ENCODE measurements at places on chromosomes 16 and 17. TPM values are rescaled to one million over a fixed set of nuclear protein-coding genes. Genes with fewer than 3 reads are reported as not detected.
A peak's percentile ranks its signal among the peaks of the same experiment; 100 is the strongest.

DNA sequence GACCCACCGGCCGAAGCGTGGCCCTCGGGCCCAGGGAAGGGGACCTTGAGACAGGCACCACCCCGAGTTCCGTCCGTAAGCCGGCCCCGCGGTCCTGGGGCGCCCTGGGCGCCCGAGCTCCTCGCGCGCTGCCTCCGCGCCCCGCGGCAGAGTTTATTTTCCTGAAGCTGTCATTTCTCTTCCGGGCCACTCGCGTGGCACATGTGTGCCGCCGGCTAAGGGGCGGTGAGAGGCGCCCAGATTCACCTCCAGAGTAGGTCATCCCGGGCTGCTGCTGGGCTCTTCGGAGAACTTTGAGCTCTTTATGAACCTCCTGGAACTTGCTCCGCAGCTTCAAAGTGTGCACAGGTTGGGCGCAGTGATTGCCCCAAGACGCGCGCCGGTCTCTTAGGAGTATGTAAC, 489 bp downstream of the ZC3H18 start:
- DNase-seq: peak; percentile 21

DNA sequence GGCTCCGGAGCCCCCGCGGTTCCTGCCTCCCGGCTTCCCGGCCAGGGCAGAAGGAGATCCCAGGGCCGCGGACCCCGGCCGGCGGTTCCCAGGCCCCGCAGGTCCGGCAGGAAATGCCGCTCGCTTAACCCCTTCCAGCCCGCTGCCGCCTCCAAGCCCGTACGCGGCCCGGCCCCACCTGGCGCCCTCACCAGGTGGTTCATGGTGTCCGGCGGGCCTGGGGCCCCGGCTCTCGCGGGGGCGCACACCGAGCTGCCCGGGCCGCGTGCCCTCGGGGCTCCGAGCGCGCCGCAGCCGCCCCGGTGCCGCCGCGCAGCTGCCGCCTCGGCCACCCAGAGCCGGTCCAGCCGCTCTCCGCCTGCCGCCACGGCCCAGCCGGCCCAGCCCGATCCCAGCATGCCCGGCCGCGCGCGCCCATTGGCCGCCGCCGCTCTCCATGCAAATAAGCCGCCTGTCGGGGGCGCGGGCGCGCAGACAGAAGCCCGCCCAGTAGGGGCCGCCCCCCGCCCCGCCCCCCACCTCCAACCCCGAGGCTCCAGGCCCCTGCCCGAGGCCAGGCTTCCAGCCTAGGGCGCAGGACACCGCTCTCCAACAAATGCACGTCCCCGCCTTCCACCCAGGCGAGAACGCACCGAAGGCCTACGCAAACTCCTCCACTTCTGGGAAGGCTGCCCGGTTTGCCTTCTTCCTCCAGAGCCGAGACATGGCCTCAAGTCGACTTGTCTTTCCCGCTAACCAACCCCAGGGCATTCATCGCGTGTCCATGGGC, at the start of gene BCAR1:
BCAR1 (minus strand) TSS at position 345 of the 769 bp plus-strand sequence; CDS start at position 203, 142 bp downstream.
- DNase-seq: peak; percentile 94

Gene KRT34
- 26.7 TPM for total RNA-seq

DNA sequence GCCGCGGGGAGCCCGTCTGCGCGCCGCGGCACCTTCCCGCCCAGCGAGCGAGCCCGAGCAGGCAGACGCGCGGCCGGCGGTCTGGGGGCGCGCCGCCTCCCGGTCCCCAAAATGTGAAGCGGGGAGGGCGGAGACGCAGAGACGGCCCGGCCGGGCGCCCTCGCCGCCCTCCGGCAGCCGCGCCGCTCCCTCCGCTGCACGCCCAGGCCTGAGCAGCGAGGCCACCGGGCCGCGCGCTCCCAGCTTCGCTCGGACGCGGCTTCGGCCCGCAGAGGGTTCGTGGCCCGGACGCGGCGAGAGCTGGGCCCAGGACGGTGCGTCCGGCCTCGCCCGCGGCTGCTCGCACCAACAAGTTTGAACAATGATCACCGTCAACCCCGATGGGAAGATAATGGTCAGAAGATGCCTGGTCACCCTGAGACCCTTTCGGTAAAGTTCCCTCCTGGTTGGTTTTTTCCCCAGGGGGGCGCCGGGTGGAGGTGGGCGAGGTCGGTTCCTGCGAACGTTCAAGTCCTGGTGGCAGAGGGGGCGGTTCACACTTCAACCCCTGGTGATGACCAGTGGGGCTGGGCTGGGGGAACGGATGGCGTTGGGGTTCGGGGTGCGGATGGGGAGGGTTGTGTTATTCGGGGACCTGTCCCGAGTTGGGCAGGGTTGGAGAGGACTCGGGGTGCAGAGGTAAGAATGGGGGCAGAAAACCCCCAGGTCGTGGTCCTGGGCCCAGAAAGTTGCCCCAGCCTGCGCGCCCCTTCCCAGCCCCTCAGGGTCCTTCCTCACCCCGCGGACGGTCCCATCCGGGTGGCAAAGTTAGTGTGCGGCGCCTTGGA, 678 bp downstream of the MGAT5B start:
- no peak for DNase-seq

Gene GPR139
- not detected for total RNA-seq

DNA sequence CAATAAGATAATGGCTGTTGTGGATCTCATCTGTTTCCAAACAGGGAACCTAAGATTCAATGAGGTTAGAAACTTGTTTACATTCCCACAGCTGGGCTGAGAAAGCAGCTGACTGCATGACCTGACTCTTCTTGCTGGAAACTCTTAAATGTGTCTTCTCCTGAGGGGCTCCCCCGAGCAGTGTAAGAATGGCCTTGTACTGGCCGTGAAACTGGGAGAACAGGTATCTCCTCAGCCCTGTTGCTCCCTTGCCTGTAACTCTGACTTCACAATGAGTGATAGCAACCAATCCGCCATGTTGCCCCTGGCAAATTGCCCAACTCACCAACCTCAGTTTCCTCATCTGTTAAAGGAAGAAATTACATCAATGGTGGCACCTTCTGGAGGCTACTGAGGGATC, 59.1 kb upstream of the CCL2 start:
- DNase-seq: peak; percentile 36

DNA sequence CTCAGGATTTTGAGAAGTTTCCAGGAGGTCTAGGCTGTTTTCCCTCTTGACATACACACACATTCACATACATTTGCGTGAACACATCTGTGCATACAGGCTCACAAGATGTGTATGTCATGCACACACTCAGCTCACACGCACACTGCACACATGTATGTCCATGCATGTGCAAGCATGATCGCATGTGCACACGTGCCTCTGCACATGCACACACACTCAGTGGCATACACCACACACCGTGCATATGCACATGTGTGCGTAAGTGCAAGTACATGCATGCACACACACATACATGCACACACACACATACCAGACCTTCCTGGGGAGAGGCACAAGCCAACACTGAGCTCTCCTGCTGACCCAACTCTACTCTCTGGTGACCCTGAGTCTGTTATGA, 171.4 kb downstream of the RBFOX3 start:
- no peak for DNase-seq

DNA sequence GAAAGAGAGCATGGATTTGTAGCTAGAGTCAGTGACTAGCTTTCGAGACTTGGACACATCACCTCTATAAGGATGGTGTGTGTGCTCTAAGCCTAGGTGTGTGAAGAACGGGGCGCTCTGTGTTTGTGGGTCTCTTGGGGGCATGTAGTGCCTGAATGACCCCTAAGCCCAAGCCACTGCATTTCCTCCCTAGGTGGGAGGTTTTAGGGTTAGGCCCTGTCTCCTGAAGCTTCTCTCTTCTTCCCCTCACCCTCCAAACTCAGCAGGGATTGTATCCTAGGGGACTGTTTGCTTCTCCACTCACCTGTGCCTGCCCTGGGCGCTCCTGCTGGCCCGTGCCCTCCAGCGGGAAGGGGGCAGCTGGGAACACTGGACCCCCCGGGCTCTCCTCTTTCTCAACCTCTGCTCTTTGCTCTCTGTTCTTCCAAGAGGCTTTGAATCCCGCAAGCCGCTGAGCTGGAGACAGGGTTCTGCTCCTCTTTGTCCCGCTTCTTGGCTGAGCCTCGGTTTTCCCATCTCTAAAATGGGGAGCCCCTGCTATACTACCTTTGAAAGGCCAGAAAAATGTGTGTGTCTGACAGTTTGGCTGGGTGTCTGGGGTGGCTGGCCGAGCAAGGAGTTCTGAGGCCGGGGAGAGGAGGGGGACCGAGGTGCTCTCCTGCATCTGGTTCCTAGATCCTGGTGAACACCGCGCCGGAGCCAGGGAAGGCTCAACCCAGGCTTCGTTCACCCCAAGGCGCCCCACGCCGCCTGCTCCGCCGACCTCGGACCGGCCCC, 810 bp downstream of the CYGB start:
- no peak for DNase-seq

Gene FBXL16
- under 0.01 TPM for total RNA-seq

Gene CMTM2
- total RNA-seq: not detected

Gene ODAD4
- total RNA-seq: 0.43 TPM

DNA sequence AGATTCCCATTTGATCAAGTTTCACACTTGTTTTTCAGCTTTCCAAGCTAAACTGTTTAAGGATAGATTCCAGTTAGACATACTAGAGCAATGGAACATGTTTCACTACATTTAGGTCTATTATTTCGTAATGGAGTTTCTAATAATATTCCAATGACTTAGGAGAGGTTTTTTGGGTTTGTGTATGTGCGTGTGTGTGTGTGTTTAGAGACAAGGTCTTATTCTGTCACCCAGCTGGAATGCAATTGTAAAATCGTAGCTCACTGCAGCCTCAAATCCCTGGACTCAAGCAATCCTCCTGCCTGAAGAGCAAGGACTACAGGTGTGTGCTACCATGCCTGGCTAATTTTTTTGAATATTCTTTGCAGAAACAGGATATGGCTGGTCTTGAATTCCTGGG, 426.3 kb downstream of the ZFHX3 start:
- DNase-seq: peak; percentile 26

GRCh38 chr16:4654011-4654963, 29.7 kb downstream of the MGRN1 start:
- DNase-seq: no peak

DNA sequence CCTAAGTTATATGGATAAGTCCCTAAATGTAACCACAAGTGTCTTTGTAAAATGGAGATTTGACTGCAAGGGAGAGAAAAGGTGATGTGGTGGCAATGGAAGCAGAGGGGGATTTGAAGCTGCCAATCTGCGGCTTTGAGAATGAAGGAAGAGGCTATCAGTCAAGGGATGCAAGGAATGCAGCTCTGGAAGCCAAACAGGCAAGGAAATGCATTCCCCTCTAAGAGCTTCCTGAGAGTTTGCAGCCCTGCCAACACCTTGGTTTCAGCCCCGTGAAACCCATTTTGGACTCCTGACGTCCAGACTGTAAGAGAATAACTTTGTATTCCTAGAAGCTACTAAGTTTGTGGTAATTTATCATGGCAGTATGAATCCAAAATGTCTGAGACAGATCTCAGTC, 167.3 kb upstream of the MPHOSPH6 start:
- DNase-seq: no peak

- DNase-seq: no peak
Observed at GRCh38 chr17:45016823-45017222, 34.6 kb downstream of the DCAKD start.

DNA sequence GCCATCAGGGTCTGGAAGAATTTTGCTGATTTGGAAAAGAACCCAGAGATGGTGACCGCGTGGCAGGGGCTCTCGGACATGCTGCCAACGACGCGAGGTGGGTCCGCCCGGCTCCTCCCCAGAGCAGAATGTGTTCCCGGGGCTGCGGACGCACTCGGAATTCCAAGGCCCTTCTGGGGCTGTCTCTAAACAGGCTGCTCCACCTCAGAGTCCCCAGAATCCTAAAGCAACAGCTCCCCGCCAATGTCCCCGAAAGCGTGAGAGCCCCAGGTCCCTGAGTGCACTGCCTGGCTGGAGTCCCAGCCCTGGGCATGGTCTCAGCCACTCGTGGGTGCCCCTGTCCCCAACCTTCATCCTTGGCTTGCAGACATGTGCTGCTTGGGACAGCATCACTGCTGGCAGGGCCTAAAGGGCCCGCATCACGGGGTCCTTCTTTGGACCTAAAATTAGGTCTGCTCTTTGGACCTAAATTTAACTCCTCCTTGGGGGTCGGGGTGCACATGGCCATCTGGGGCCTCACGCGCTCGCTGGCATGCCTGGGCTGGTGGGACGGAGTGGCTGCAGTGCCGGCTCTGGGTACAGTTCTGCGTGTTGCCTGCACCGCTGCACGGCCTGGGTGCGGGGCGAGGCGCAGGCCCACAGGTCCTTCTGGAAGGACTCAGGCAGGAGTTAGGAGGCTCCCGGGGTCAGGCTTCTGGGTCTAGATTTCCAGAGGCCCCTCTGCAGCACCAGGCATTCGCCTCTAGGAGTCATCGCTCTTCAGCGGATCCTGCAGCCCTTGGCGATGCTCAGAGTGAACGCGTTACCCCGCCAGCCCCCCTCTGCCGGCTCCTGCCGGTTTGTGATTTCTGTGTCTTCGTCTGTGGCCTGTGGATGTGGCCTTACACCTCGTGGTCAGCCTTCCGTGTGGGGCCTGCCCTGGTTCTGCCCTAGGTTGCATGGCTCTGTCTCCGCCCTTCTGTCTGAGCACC, 41.9 kb upstream of the CHMP6 start:
- no peak for DNase-seq

GRCh38 chr16:67902831-67903230, 9.8 kb downstream of the PSKH1 start:
- DNase-seq: no peak

DNA sequence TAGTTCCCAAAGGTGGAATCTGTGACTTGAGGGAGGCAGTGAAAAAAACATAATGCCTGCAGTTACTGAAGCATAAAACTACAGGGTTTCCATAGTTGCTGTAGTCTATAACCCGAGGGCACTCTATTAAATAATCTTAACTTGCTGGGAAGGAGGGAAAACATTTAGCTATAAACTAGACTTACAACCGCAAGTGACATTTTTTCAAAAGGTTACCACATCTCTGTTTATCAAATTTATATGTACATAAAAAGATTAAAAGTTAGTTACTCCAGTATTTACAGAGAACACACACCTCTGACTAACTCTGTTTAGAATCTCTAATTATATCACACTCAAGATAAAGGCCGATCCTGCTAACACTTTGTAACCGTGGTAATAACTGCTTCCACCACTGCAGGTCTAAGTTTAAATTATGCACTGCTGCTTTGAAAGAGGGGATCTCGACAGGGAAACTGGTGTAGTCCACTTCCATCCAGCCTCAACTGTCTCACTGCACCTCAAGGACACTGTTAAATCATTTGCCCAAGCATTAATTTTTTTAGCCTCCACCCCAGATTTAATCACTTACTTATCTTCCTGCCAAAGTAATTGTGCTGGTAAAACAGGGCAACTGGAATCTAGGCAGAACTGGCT, 14.6 kb downstream of the KCNJ16 start:
- DNase-seq: peak; percentile 74

Gene TCAP
- total RNA-seq: not detected

Measured in fibroblast of villous mesenchyme (primary cell).